ENCODE measurements at places on chromosomes 5 and 9.

- no peak for DNase-seq
Measured at GRCh38 chr9:98556511-98556910, 152.2 kb downstream of the GABBR2 start.

GRCh38 chr9:115164511-115164974, 46.6 kb upstream of the TNC start:
- no peak for DNase-seq

GRCh38 chr9:79883073-79883645, 311.4 kb downstream of the TLE4 start:
- no peak for DNase-seq

- no peak for DNase-seq
Measured at GRCh38 chr5:157067005-157067404, 8.1 kb upstream of the HAVCR1 start.

DNA sequence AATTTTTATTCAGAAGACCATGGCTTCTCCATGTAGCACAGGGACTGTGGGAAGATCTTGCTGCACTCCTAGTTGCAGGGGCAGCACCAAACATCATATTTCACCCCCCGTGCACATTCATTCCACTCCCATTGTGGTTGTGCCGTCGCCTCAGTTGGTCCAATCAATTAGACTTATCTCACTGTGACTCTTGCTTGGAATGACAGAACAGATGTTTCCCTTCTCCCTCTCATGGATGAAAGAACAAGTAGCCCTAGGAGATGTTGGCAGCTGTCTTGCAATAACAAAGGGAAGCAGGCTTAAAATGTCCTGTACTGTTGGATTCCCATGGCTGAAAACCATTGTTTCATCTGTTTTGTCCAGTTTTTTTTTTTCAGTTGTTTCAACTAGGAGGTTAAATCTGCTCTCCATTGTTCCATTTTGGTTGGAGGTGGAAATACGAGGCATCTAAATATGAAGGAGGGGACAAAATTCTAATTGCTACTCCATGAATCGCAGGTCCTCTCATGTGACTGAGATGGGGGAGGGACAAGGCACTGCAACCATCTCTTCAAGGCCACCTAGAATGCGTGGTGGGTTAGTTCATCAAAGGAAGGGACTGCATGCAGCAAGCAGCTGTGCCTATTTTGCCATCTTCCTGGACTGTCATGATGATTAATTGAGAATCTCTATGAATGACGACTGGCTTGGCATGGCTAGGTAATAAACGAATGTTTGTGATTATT, 214.4 kb downstream of the NSG2 start:
- no peak for DNase-seq

GRCh38 chr9:70954126-70954525, 167.3 kb downstream of the TRPM3 start:
- DNase-seq: no peak

DNA sequence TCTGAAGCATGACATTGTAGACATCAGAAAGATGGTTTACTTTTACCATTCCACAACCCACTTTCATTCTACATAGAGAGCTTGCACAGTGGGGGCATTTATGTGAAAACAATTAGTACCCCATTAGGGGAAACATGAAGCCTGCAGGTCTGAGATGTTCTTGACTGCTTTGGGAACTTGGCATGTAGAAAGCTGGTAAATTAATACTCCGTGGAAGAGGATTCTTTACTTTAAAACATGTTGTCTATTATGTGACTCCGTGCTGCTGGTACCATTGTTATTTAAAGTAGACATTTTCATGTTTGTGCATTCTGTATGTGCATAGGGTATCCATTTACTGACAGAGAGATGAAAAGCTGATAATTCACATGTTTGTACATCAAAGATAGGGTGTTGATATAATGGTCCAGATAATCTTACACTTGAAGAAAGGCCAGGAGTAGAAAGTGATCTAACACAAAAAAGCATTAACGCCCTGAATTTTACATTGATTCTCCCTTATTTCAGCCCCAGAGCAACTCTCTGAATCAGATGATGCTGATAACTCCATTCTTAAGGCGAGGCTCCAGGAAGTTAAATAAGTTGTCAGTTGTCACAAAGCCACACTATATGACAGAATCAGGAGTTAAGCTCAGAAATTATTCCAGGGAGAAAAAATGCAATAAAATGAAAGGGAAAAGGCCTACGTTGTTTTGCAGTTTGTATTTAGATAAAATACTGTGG, 50.1 kb upstream of the CD180 start:
- no peak for DNase-seq

DNA sequence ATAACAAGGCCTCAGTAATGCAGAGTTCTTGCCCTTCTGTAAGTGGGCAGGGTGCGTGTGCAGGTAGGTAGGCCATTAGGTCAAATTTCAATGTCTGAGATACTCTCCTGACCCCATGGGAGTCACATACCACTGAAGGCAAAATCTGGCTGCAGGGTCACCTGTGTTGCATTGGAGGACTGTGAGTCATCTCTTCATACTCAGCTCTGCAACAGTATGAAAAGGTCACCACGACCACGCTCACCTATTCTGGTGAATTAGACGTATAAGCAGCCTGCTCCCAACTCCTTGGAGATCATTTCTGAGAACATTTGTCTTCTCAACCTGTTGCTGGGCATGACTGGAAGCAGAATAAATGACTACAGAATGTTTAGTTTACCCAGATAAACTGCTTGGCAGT, 599.8 kb downstream of the PDE4D start:
- no peak for DNase-seq

DNA sequence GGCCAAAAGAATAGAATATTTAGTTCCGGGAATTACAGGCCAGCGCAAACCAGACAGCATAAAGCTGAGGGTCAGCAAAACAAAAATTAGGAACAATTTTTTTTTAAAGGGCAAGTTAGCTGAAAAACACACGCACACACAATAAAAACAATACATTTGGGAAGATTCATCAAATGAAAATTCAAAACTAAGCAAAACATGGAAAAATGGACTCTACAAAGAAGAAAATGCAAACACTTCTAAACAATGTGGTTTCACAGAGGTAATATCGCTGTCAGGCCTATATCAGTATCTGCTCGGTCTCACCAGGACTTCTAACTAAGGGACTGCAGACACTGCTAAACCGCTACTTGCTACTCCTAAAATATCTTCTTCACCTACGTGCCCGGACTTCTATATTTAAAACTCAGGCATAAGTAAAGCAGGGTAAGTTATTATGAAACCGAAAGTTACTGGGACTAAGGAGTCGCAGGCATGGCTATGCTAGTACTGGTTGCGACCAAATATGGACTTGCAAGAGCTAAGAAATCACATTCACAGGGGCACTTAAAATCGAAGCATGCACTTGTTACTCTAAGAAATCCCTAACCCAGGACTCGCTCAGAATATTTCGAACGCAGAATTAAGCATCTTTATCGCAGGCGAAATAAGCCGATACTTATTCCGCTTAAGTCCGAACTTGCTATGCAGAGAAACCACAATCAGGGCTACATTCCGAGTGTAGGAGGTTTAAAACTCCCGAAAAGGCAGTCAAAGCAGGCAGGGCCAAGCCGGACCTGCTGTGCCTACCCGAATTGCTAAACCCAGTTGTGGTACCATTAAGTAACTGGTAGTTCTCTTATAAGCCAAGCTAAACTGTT, 2.3 kb downstream of the ANXA2R start:
- no peak for DNase-seq

DNA sequence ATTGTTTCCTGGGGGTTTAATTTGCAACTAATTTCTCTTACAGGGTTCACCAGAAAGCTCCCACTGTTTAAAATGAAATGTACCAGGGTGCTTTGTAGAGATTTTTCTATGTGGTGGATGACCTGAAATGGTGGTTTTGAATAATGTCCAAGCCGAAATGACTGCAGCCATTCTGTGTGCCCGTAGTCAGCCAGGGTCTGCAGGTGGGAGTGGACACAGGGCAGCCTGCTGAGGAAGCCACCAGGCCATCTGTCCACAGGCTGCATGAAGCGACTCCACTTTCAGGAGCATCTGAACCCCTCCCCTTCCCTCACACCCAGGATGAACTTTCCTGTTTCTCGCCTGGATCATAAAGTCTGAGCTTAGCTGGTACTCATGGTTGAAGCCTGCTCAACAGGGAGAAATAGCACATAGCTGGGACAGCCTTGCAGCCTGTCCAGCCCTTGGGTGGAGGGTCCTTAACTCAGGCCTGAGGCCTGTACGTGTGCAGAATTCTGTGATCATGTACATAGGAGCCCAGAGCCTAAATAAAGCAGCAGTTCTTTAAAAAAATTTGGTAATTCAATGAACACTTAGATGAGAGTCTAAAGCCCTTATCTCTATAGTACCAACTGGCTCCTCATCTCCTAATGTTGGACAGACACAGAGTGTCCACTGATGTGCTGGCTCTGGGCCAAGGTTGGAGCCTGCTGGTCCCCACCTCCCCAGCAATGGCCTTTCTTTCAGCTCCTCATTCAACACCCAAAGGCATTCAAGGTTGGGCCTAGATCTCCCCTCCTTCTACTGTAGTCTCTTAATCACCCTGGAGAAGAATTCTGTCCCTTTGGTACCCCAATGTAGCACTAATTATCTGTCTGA, 72.8 kb downstream of the SHB start:
- DNase-seq: no peak

DNA sequence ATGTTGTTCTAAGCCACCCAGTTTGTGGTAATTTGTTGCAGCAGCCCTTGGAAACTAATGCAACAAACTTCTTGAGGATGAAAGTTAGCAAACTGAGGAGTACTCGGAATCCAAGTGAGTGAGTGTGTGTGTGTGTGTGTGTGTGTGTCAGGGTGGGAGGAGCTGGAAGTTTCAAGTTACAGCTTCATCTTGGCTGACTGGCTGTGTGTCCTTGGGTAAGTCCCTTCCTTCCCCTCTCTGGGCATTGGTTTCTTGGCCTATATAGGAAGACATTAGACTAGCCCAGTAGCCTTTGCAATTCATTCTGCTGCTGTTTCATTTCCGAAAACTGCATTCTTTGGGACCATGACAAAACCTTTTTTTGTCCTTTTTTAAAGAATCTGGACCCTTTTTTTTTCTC, 157.2 kb downstream of the MELK start:
- no peak for DNase-seq

- DNase-seq: no peak
Measured at GRCh38 chr5:135535820-135536801, at the start of gene NEUROG1. NEUROG1 (minus strand) TSS chr5:135535964; CDS start chr5:135535690, 274 bp downstream.

GRCh38 chr5:96896806-96897205, 20.5 kb downstream of the ERAP2 start:
- DNase-seq: no peak

GRCh38 chr9:134325096-134325812, 1.0 kb upstream of the RXRA start:
- DNase-seq: no peak

DNA sequence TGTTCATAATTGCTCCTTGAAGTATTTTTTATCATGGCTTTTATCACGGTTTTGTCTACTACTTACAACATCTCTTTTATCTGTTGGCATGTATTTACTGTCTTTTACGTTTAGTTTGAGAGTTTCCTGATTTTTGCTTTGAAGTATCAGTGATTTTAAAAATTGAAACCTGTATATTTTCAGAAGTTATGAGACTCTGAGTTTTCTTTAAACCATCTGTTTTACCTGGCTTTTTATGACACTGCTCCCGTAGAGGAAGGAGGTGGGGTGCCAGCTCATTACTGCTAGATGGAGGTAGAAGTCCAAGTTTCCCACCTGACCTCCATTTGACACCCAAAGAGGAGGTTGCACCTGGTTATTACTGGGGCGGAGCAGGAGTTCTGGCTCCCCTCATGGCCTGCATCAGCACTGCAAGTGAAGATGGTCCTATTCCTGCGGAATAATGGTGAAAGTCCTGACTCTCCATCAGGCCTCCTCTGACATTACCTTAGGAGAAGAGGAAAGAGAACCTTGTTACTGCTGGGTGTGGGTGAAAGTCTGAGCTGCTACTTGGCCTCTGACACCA, 10.0 kb upstream of the ZNF131 start:
- DNase-seq: no peak

DNA sequence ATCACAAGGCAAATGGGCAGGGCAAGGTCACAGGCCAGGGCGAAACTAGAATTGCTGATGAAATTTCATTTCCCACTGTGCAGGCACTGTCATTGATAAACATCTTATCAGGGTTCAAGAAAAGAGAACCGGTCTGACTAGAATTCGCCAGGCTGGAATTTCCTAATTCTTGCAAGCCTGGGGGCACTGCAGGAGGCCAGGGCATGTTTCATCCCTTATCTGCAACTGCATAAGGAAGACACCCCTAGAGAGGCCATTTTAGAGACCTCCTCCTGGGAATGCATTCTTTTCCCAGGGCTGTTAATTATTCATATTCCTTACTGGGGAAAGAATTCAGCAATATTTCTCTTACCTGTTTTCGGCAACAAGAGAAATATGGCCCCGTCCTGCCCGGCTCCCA, 266.2 kb upstream of the CYLC2 start:
- DNase-seq: no peak

All from GM18507 (cell line).